ENCODE measurements at places on chromosomes 3 and 15.

GRCh38 chr15:78049691-78050440 lies 27.6 kb downstream of the TBC1D2B start:
- H3K27ac ChIP-seq, result peak overlapping the region; percentile 83
- H3K4me1 ChIP-seq, result peaks cover 7% of the 10 kb centered on the region
- no peak for DNase-seq
- H3K27me3 ChIP-seq, result no peaks in the 10 kb centered on the region

DNA sequence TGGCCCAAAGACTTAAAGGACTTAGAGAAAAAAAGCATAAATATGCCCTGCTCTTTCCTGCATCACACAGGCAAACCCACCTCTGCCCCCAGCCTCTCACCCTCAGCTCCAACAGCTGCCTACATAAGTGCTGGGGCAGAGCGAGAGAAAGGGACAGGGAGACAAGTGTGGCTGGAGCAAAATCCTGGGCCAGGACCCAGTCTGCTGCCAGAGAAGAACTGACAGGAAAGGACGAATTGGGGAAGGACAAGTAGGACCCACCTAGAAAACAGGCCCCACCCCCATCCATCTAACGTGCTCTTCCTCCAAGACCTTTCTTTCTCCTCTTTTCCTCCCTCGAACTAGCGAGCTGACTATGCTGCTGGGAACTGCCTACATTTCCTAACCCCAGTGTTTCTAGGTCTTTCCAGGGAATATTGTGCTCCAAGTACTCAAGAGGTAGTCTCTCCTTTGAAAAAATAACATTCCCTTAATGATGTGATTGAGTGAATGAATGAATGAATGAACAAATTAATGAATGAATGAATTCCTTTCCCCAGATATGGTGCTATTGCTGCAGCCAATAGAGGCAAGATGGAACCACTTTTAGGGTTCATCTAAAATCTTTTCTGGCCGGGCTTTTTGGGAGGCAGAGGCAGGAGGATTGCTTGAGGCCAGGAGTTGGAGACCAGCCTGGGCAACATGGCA lies 18.4 kb downstream of the IGDCC4 start:
- H3K4me1 ChIP-seq, result no peaks in the 10 kb centered on the region
- H3K27ac ChIP-seq, result no peak overlapping the region
- no peaks in the 10 kb centered on the region for H3K27me3 ChIP-seq
- no peaks in the 10 kb centered on the region for H3K36me3 ChIP-seq
- DNase-seq, result no peak

- no peak for DNase-seq
- H3K4me3 ChIP-seq, result no peak overlapping the region
- H3K36me3 ChIP-seq, result no peaks in the 10 kb centered on the region
- no peaks in the 10 kb centered on the region for H3K27me3 ChIP-seq
These were observed 239.4 kb downstream of the RORA start for GRCh38 chr15:60989696-60990095.

- no peak overlapping the region for H3K4me3 ChIP-seq
- no peak for DNase-seq
- H3K27me3 ChIP-seq, result no peaks in the 10 kb centered on the region
- H3K27ac ChIP-seq, result peak overlapping the region; percentile 48
These were observed 114.9 kb upstream of the RPL32 start for GRCh38 chr3:12956316-12956660.

- H3K36me3 ChIP-seq, result no peaks in the 10 kb centered on the region
- no peak overlapping the region for H3K27ac ChIP-seq
- no peaks in the 10 kb centered on the region for H3K4me1 ChIP-seq
- H3K27me3 ChIP-seq, result no peaks in the 10 kb centered on the region
- no peak overlapping the region for H3K4me3 ChIP-seq
These were observed 36.7 kb upstream of the BDH1 start for GRCh38 chr3:197592361-197593045.

DNA sequence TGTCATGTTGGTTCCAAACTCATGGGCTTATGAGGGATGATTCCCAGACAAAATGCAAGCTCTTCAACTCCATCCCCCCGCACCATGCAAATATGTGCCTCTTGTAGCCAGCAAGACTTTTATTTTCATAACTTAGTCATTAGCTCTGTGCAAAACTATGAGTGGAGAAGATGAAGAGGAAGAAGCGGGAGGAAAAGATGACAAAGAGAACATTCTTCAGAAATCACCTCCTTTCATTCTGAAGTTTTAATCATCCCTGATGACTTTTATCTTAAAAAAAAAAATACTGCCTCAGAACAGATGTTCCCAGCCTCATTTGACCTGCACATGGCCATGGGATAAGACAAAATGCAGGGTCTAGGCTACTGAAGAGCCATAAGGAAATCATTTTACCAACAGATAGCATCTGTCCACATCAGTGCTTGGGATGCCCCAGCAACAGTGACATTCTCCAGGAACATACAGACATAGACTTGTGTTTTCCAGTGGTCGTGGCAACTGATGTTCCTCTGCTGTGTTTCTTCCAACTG lies 145.5 kb downstream of the WNT5A start:
- no peak overlapping the region for H3K27ac ChIP-seq
- no peak for DNase-seq
- H3K4me1 ChIP-seq, result no peaks in the 10 kb centered on the region
- H3K36me3 ChIP-seq, result no peaks in the 10 kb centered on the region
- H3K27me3 ChIP-seq, result no peaks in the 10 kb centered on the region
- H3K4me3 ChIP-seq, result no peak overlapping the region

Measured in breast epithelium (tissue), 4 donors.